ENCODE measurements at places on chromosomes 11 and 22.

DNA sequence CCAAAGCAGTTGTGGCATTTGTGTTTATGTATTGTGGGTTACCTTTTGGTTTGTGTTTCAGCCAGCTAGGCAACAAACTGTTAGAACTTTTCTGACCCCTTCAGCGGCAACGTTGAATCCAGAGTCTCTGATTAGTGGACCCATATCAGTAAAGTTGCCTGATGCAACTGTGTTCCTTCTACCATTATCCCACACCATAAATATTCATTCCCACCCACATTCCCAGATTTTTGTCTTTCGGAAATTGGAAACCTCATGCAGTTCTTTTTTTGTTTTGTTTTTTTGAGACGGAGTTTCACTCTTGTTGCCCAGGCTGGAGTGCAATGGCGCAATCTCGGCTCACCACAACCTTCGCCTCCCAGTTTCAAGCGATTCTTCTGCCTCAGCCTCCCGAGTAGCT is 30.7 kb upstream of the RBX1 start:
- no peak for DNase-seq

DNA sequence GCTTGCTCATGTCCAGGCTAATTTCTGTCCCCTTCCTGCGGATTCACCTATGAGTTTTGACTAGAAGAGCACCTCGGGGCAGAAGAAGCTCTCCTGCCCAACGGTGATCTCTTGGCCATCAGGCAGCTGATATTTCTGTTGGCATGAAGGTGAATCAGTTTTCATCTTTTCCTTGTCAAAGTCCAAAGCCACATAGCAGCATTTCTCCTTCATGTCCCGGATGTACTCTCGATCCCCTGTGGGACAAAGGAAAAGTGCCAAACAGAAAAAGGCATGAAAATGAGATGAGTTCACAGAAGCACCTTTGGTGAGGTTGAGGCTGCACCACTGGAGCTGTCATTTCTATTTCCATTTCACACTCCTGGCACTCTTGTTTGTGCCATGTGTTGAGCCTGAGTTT is 56.8 kb downstream of the DHCR7 start:
- no peak for DNase-seq

DNA sequence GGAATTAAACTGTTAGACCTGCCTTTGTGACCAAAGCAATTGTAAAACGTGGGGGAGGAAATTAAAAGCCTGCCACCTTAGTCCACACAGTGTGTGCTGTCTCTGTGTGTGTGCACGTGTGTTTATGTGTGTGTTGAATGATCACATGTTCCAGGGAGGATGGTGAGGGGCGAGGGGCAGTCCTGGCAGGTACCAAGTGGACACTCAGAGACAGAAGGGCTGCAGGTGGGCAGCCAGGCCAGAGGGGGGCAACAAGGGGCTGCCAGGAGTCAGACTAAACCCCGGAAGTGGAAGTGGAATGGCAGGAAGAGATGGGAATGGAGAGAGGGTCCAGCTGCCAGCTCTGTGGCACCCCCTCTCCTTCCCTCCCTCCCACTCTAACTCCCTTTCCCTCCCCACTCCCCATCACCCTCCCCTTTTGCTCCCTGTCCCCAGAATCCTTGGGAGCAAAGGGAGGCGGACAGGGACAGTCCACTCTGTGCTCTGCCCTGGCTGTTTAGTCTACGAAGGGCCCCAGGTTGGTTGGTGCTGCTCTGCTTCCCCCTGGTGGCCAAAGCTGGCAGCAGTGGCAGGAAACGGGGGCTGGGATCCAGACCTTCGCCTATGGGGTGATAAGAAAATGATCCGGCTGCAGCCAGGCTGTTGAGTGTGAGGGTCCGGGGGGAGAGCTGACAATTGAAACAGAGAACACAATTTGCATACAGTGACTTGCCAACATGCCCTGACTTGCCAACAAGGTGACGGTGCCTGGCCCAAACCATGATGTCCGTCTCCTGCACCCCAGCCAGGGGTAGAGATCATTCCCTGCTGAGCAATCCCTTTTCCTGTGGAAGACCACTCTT is 24.4 kb downstream of the P2RY2 start:
- peak; percentile 73 for DNase-seq

DNA sequence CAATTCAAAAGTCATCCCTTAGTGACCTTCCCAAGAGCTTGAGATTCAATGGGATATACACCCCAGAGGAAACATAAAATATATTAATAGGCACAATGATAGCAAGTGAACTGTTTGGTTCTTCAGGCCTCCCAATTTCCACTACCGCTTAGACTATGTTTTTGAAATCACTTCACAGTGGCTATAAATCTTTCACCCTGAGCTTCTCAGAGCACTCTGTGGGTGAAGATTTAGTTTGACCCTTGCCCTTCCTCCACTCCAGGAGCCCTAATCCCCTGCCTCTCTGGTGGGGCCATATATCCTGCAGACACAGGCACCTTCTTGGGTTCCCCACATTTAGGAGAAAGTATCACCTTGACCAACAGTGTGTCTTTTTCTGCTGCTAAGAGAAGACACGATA is 186.9 kb upstream of the PITPNB start:
- no peak for DNase-seq

GRCh38 chr22:35839841-35840301 is 122.2 kb downstream of the APOL5 start:
- peak; percentile 23 for DNase-seq

DNA sequence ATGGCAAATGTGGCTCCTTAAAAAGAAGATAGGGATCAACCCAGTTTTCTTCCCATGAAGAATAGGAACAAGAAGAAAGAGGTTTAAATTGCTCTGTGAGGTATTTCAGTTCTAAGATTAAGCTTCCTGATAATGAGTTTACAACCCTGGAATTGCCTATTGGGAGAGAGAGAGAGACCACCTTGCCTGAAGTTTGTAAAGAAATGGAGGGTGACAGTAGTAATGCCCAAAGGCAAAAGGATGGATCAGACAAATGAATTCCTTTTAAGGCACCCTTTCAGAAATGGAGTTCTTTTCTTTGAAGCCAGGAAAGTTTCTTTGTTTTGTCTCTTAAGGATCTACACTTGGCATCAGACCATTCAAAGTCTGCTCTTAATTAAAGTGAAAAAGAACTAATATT is 74.3 kb downstream of the DDIAS start:
- no peak for DNase-seq

GRCh38 chr22:45553351-45554039 is 50.8 kb downstream of the FBLN1 start:
- peak; percentile 46 for DNase-seq

DNA sequence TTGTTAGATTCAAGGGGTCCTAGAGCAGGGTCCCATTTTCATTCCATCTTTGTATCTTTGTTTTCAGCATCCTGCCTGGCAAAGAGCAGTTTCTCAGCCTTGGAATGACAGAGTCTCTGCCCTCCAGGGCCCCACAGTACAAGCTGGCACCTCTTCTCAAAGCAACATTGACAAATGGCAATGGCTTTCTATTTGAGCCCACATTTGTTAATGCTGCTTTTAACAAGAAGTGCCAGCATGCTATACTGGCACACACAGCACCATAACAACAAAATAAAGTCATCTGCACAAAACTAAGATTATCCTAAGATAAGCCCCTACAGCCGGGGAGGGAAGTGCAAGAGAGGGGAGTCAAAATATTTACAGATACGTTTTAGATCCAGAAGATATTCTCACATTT is 309.7 kb upstream of the C11orf87 start:
- DNase-seq = no peak

- DNase-seq = no peak
These were observed 352.5 kb downstream of the TBC1D22A start for GRCh38 chr22:47114813-47115517.

- DNase-seq = no peak
These were observed 44.8 kb downstream of the MMP20 start for GRCh38 chr11:102580185-102580951.

DNA sequence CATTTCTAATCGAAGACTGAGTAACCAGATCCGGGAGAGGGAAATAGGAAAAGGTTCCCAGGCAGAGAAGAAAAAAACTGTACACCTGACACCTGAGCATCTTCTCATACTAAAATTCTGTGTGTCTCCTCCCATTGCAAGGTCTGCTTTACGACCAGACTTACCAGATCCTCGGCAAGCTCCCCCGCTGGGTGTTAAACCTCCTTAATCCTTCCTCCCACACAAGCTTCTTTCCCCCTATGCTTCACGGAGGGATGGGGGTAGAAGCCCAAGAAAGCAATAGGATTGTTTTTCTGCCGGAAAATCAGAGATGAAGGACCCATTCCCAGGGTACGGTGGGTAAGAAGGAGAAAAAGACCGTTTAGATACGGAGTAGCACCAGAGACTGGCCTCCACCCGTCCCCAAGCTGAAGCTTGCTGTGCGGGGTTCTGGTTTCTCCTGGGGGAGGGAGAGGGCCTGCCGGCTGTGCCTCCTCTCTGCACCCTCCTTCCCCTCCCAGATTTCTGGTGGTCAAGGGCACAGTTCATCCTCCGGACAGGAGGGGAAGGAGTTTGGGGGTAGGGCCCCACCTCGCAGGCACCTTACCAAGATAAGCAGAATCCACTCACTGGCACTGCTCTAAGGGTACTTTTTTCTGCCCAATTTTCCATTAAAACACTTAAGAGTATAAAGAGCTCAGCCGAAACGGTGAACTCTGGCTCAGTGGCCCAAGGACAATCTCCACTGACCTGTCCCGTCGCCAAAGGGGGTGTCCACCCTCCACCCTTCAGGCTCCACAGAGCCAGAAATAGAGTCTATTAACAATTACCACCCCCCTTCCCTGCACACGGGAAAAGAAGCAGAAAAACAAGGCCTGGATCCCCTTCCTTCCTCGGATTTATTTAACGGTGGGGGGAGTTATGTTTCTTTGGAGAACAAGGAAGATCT is 1.2 kb downstream of the TOB2 start:
- DNase-seq = peak; percentile 19

DNA sequence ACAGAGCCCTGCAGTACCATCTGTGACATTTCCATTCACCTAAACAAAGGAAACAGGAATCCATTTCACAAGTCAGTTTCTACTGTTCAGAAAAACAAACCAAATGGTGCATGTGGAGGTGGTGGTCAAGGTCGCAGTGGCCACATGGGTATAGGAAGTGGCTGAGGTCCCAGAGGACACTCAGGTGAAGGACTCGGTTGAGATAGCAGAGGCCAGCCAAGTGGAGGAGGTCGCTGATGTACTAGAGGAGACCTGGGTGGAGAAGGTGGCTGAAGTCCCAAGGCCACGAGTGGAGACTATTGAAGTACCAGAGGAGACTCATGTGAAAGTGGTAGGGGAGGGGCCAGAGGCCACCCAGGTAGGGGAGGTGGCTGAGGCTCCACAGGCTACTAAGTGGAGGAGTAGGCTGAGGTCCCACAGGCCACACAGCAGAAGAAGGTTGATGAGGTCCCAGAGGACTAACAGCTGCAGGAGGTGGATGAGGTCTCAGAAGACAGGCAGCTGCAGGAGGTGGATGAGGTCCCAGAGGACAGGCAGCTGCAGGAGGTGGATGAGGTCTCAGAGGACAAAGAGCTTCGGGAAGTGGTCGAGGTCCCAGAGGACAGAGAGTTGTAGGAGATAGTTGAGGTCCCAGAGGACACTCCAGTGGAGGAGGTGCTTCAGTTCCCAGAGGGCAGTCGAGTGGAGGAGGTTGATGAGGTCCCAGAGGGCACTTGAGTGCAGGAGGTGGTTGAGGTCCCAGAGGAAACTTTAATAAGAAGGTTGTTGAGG is 40.2 kb downstream of the ZNF195 start:
- DNase-seq = no peak

DNA sequence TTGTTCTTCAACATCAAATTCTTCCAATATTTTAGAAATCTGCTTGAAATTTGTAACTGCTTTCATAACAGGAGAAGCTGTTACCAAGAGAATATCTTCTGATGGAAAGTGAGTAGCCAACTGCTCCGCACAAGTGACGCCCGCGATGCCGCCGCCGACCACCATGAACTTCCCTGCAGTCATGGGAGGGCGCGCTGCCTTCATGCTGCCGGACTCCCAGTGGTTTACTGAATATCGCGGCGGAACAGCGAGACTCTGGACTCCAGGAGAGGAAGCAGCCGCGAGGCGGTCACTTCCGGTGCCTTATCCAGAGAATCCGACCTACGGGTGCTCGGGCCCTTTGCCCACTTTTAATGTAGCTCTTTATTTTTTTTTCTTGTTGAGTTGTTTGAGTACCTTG is 190.6 kb downstream of the GUCY1A2 start:
- DNase-seq = no peak
